NCI-H1417 (cell line): ENCODE measurements at places on chromosomes 12 and 14.

DNA sequence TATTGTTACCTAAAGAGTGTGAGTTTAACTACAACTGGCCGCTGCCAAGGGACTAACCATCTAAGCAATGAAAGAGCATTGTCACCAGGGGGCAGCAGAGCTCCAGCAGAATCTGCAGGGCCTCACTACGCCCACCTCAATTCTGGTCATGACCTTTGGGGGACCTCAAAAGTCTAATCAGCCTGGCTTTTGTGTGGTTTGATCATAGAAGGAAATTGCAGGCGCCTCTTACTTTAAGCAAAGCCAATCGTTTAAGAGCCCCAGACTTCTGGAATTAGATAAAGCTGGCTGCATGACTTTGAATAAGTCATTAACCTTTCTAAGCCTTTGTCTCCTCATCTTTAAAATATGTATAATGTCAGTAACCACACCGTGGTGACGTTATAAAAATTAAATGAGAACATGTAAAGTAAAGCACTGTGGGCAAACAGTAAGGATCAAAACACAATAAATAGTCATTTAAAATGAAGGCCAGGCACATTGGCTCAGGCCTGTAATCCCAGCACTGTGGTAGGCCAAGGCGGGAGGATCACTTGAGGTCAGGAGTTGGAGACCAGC is 58.6 kb downstream of the TBX3 start:
- DNase-seq, result peak; percentile 61

GRCh38 chr12:120514002-120514401 is 15.0 kb downstream of the COQ5 start:
- DNase-seq, result no peak

GRCh38 chr14:99225436-99226203 is 46.4 kb downstream of the BCL11B start:
- DNase-seq, result no peak

DNA sequence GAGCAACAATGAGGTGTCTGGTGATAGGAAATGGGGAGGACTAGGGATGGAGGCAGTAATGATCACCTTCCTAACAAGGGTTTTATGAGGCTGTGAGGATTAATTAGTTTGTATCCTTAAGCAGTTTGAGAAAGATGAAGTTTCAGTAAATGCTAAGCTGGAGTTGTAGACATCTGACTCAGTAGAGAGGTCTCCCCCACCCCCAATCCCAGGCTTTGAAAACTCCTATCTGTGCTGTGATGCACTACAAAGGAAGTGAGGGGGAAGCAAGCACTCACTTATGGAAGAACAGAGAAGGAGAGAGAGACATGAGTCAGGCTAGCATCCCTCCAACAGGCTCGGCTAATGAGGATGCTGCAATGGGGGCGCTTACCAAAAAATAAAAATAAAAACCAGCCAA is 5.5 kb upstream of the BCL11B start:
- DNase-seq, result no peak

GRCh38 chr12:91774434-91774921 is 371.2 kb downstream of the BTG1 start:
- DNase-seq, result no peak
